ENCODE measurements at places on chromosomes 4 and X. TPM values are rescaled to one million over a fixed set of nuclear protein-coding genes. Genes with fewer than 3 reads are reported as not detected.

- no peak overlapping the region for H3K27ac ChIP-seq
- DNase-seq: no peak
- no peaks in the 10 kb centered on the region for H3K4me1 ChIP-seq
Measured at GRCh38 chr4:81771721-81772120, 300.0 kb upstream of the RASGEF1B start.

Gene MAMLD1
- 2.2 TPM for total RNA-seq

Gene DUSP9
- 87.3 TPM for total RNA-seq

DNA sequence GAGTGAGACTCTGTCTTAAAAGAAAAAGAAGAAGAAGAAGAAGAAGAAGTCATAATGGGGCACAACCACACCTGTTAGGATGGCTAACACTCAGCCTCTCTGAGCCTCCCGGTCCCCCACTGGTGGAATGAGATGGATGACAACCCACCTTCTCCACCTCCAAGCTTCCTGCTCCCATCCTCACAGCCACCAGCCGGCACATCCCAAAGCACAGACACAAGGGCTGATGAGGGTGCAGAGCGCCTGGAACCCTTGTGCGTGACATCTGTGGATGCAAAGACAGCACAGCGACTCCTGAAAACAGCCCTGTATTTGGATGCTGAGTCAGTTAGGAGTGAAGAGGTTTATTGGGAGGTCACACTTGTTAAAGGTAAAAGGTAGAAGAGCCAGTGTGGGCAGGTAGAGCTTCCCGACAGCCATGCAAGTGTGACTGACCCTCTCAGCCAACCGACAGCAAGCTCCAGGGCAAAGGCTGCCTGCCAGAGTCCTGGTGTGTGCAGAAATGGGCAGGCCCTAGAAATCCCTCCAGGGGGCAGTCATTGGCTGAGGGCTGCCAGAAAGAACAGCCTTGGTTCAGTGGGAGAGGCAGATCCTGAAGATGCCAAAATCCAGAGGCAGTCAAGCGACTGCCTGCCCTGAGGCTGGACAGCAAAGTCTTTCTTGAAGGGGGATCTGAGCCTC, 26.6 kb upstream of the MAN2B2 start:
- H3K4me3 ChIP-seq: no peak overlapping the region
- no peak for DNase-seq
- H3K4me1 ChIP-seq: no peaks in the 10 kb centered on the region

Gene CHRNA9
- 0.50 TPM for total RNA-seq

Gene SLITRK4
- total RNA-seq: 17.0 TPM

Gene SORCS2
- 1.6 TPM for total RNA-seq

DNA sequence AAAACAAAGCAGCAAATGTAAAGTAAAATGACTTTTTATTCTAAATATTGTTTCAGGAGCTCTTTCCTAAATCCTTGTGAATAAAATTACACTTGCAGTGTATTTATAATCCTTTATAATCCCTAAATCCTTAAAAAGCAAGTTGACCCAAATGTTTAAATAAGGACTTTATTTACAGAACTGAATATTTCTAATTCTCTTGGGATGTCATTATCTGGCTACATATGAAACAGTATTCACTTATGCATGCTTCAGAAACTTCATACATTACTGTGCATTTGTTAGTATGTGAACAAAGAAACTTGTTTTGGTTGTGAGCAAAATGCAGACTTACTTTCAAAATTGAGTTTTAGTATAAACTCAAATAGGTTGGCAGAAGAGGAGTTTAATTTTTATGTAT, 49.2 kb downstream of the PTTG2 start:
- H3K27ac ChIP-seq: no peak overlapping the region
- peaks cover 39% of the 10 kb centered on the region for H3K4me1 ChIP-seq
- no peak for DNase-seq
- no peaks in the 10 kb centered on the region for H3K36me3 ChIP-seq

All from hepatocyte (in vitro differentiated cells).